GDM1 (cell line): ENCODE measurements at places on chromosomes 6 and 20.

- no peak for DNase-seq
Measured at GRCh38 chr20:57471496-57472372, 53.2 kb downstream of the CTCFL start.

DNA sequence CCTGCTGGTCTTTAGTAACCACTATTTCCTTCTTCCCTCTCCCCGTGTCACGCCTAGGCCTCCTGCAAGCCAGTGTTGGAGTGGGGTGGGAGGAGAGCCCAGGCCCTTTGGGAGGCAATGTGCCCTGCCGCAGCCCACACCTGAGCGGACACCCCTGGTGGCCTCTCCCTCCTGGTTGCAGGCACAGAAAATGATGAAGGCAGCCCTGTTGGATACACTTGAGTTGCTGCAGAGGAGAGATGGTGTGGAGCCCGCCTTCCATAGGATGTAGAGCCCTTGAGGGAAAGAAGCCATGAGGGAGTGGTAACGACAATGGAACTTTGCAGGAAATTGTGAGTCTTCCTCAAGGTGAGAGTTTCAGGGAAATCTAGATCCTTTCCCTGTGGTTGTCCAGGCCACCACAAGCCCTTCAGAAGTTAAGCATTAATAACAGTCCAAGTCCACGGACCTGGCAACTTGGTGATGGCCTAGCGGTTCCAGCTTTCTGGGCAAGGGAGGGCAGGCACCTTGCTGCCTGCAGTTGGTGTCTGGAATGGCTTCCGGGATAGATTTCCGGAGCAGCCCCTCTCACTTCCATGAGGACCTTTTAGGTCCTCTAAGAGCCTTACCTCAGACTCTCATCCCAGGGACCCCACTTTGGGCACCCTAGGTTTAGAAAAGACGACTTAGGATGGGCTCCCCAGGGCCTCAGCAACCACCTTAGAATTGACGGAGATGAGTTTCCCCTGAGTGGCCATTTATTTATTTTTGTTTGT, 67.3 kb upstream of the NXT1 start:
- no peak for DNase-seq

- DNase-seq = no peak
Measured at GRCh38 chr20:57004416-57004815, 262.0 kb downstream of the BMP7 start.

DNA sequence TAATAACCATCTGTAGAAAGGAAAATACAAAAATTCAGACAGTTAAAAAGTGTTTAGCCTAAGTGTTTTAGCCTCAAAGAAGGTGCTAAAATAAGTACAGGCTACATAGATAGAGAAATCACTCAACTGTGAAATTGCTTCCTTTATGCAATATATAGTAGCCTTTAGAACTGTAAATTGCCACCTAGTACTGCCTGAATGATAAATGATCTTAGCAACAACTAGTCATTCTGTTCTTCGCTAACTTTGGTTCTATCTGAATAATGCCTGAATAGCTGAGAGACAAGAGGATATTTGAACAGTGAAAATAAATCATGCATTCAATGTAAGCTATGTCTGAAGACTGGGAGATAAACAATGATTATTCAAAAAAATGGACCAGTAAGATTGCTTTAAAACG, 603.3 kb upstream of the PTCHD4 start:
- no peak for DNase-seq

- DNase-seq = no peak
Measured at GRCh38 chr6:131400054-131400778, 172.8 kb upstream of the ARG1 start.

- DNase-seq = no peak
Measured at GRCh38 chr6:50362706-50363105, 313.0 kb upstream of the DEFB112 start.

GRCh38 chr6:85641897-85642773, 551 bp downstream of the SYNCRIP start:
- peak; percentile 54 for DNase-seq

GRCh38 chr20:63412889-63413288, 51.7 kb upstream of the CHRNA4 start:
- no peak for DNase-seq

GRCh38 chr6:90025523-90026061, 131.3 kb downstream of the GJA10 start:
- DNase-seq = no peak
